ENCODE measurements at places on chromosomes 3 and 15.

GRCh38 chr3:55746808-55747413 lies 259.8 kb upstream of the WNT5A start:
- no peak overlapping the region for H3K27ac ChIP-seq
- no peaks in the 10 kb centered on the region for H3K36me3 ChIP-seq
- peak; percentile 42 for DNase-seq
- H3K27me3 ChIP-seq: no peaks in the 10 kb centered on the region

GRCh38 chr3:49411535-49411967 lies 225 bp downstream of the RHOA start:
- peaks cover 22% of the 10 kb centered on the region for H3K4me1 ChIP-seq
- no peak for DNase-seq
- H3K27ac ChIP-seq: peak overlapping the region; percentile 92
- peak overlapping the region; percentile 80 for H3K4me3 ChIP-seq
- no peaks in the 10 kb centered on the region for H3K27me3 ChIP-seq

DNA sequence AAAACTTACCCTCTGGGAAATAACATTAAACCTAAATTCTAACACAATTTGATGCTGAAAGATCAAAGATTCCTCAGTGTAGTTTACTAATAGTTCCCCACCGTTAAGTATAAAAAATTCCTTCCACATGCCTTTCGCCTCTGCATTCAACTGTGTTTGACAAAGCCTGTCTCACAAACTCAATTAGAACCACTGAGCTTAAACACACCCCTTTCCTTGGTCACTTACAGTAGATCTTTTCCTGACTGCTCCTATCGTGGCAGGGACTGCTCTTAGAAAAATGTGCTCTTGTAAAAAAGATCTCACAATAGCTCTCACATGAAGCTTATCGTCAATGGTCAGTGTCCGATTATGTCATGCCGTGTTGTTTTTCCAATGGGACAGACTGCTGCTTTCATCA lies 8.9 kb upstream of the KBTBD8 start:
- H3K36me3 ChIP-seq: no peaks in the 10 kb centered on the region
- no peaks in the 10 kb centered on the region for H3K27me3 ChIP-seq

GRCh38 chr3:141618103-141618910 lies 119.8 kb upstream of the RNF7 start:
- H3K4me3 ChIP-seq: no peak overlapping the region
- H3K36me3 ChIP-seq: peaks cover 3% of the 10 kb centered on the region
- DNase-seq: no peak
- no peaks in the 10 kb centered on the region for H3K27me3 ChIP-seq
- no peak overlapping the region for H3K27ac ChIP-seq

GRCh38 chr3:168161696-168162095 lies 66.0 kb upstream of the GOLIM4 start:
- no peaks in the 10 kb centered on the region for H3K36me3 ChIP-seq
- H3K4me1 ChIP-seq: no peaks in the 10 kb centered on the region
- no peak for DNase-seq
- H3K4me3 ChIP-seq: no peak overlapping the region
- H3K27ac ChIP-seq: no peak overlapping the region

DNA sequence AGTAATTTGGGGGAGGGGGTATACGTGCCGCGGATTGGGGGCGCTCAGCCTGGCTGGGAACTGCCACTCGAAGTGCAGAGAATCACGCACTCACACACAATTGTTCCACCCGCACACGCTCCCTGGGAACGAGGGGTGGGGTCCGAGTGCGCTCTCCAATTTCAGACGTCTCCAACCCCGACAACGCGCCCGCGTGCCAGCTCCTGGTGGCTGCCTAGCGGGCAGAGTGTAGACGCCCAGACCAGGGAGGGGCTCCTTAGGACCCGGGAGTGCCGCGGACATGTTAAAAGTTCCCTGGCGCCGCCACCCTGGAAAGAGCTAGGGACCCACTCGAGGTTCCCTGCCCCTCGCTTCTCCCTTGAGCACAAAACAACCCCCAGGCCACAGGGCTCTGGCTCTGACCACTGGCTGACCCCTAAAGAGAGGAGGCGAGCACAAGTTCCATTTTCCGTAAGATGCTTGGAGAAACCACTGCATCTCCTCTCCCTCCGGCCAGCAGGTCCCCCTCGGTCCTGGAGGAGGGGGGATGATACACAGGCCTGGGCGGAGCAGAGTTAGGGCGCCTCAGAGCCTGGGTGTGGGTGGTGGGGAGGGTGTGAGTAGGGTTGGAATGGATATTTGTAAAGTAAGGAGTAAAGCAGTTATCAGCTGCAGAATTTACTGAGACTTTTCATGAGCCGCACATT lies 894 bp upstream of the ANKRD63 start:
- H3K4me1 ChIP-seq: peaks cover 37% of the 10 kb centered on the region
- H3K27ac ChIP-seq: no peak overlapping the region
- peaks cover 44% of the 10 kb centered on the region for H3K27me3 ChIP-seq

DNA sequence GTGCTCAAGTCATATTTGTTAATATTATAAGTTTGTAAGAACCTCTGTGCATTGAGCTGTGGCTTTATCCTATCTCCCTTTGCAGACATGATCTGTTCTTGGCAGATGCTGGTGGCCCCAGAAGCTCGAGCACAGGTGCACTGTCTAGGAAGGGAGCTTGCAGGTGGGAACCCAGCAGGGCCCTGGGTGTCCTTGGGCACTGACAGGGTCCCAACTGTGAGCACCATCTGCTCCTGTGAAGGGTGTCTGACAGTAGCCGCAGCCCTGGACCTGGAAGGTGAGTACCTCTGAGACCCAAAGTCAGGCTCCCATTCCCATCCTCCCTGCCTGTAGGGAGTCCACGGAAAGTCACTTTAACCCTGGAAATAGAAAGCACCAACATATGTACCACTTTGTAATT lies 2.4 kb upstream of the REC114 start:
- no peak overlapping the region for H3K4me3 ChIP-seq
- no peak for DNase-seq
- H3K36me3 ChIP-seq: no peaks in the 10 kb centered on the region
- H3K27me3 ChIP-seq: no peaks in the 10 kb centered on the region

- no peaks in the 10 kb centered on the region for H3K27me3 ChIP-seq
- H3K4me3 ChIP-seq: no peak overlapping the region
- H3K36me3 ChIP-seq: peaks cover 6% of the 10 kb centered on the region
- no peak for DNase-seq
- no peaks in the 10 kb centered on the region for H3K4me1 ChIP-seq
Observed at GRCh38 chr3:52835766-52836470, 1.1 kb upstream of the MUSTN1 start.

DNA sequence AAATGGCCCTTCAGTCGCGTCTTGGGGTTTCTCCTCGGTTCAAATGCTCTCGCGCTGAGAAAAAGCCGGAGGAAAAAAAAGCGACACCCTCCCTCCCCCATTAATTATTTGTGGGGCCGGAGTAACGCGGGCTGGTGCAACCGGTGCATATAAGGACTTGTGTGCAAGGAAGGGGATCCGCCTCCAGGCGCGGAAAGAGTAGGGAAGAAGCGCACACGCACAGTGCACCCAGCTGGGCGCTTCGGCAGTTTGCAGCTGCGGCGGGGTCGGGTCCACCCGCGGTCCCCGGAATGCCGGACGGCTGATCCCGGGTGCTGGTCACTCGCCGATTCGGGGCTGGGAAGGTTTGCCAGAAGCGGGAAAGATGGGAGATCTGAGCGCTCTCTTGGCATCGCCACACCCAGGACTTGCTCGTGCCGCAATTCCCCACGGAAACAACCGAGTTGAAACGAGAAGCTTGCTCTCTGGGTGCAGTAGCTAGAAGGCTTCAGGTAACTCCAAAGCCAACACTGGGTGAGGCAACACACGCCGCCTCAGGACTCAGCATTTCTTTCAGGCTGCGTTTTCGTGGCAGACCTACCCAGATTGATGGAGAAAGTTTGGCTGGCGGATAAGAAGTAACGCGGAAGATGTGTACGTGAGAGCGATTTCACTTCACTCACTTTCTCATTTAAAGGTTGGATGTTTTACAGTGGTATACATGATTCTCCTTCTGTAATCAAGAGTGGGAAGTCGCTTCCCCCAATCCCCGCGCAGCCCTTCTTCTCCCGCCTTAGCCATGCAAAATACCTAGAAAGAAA lies 720 bp upstream of the TNIK start:
- H3K36me3 ChIP-seq: no peaks in the 10 kb centered on the region
- no peak overlapping the region for H3K27ac ChIP-seq

- no peak for DNase-seq
- no peak overlapping the region for H3K4me3 ChIP-seq
- no peaks in the 10 kb centered on the region for H3K36me3 ChIP-seq
- peaks cover 3% of the 10 kb centered on the region for H3K27me3 ChIP-seq
- peaks cover 4% of the 10 kb centered on the region for H3K4me1 ChIP-seq
Observed at GRCh38 chr15:78301326-78301725, 1.9 kb upstream of the SKIC8 start.

GRCh38 chr15:70815604-70816003 lies 38.4 kb downstream of the LARP6 start:
- no peaks in the 10 kb centered on the region for H3K36me3 ChIP-seq
- no peaks in the 10 kb centered on the region for H3K27me3 ChIP-seq
- H3K27ac ChIP-seq: no peak overlapping the region
- no peak overlapping the region for H3K4me3 ChIP-seq
- H3K4me1 ChIP-seq: no peaks in the 10 kb centered on the region
- DNase-seq: no peak

DNA sequence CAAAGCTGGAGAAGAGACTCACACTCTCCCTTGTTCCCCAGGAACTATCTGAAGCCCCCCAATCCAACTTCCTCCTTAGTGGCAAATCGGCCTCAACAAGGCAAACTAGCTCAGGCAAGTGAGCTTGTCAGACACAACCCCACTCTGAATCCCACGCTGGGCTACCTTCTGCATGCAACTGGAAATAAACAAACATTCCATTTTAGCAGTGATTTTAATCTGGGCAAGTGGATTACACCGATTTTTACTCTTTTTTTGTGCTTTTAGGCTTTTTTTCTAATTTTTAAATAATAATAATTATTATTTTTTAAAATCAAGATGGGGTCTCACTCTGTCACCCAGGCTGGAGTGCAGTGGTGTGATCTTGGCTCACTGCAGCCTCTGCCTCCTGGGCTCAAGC lies 2.9 kb upstream of the NOX5 start:
- DNase-seq: no peak
- no peaks in the 10 kb centered on the region for H3K36me3 ChIP-seq
- no peaks in the 10 kb centered on the region for H3K4me1 ChIP-seq

DNA sequence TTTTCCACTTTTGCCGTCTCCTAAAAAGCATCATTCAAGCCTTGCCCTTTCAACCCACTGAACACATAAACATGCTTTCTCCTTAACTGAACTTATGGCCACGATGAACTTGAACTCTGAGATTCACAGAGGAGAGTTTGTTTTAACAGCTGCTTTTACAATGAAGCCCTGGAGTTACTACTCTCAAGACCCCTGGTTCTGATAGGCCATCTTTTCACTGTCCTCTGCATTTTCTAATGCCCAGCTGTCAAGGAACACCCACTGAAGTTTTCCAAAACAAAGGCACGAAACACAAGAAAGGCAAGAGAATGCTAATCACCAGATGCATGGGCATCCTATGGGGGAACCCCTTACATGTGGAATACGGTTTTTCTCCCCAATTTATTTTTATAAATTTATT lies 100.8 kb downstream of the ADAMTS9 start:
- no peaks in the 10 kb centered on the region for H3K36me3 ChIP-seq
- H3K4me1 ChIP-seq: no peaks in the 10 kb centered on the region
- DNase-seq: no peak
- H3K27ac ChIP-seq: no peak overlapping the region
- no peak overlapping the region for H3K4me3 ChIP-seq
- no peaks in the 10 kb centered on the region for H3K27me3 ChIP-seq

- DNase-seq: peak; percentile 76
- H3K27me3 ChIP-seq: no peaks in the 10 kb centered on the region
- H3K36me3 ChIP-seq: no peaks in the 10 kb centered on the region
- no peak overlapping the region for H3K4me3 ChIP-seq
- H3K27ac ChIP-seq: no peak overlapping the region
Observed at GRCh38 chr3:99760629-99761028, 57.0 kb upstream of the CMSS1 start.

DNA sequence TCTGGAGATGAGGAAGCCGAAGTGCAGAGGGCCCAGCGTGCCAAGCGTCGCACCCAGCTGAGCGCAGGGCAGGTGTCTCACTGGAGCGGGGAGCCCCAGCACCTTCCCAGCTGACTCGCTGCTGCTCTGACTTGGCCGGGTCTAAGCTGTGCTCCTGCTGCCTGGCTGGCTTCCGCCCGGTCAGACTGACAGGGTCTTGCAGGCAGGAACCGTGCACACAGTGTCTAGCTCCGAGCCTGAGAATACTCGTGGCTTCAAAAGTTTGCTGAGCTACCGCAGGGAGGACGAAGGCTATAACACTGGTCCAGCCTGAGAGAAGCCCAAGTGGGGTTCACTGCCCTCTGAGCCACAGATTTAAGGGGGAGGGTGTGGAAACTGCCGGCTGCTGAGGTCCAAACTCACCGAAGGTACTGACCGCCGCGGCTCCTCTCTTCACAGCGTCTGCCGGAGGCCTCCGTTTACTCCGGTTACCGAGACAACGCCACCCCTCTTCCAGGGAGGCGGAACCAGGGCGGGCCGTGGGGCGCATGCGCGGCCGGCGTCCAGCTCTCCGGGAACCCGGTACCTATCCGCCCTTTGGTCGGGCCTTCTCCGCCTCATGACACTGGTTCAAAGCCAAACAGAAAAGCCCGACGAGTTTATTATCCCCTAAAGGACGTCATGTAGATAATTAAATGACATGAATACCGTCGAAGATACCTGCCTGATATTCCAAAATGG lies at the start of gene CFAP44:
Gene CFAP44, minus strand, starts transcription at position 443 of the 720 bp plus-strand sequence. CDS start 7,829 bp downstream, outside the sequence.
- H3K4me3 ChIP-seq: peak within 1 kb of the TSS; percentile 54
- no peak within 1 kb of the TSS for H3K27ac ChIP-seq
- no peaks in the 10 kb centered on the region for H3K4me1 ChIP-seq
- no peaks in the 10 kb centered on the region for H3K27me3 ChIP-seq
- DNase-seq: peak; percentile 25
- H3K36me3 ChIP-seq: no peaks in the 10 kb centered on the region

- no peaks in the 10 kb centered on the region for H3K36me3 ChIP-seq
- no peaks in the 10 kb centered on the region for H3K27me3 ChIP-seq
- peaks cover 20% of the 10 kb centered on the region for H3K4me1 ChIP-seq
Observed at GRCh38 chr3:120471643-120472042, 20.9 kb upstream of the FSTL1 start.

- no peak overlapping the region for H3K27ac ChIP-seq
- DNase-seq: no peak
- no peaks in the 10 kb centered on the region for H3K27me3 ChIP-seq
- H3K4me3 ChIP-seq: no peak overlapping the region
- no peaks in the 10 kb centered on the region for H3K4me1 ChIP-seq
Observed at GRCh38 chr3:98906230-98906629, 4.7 kb upstream of the DCBLD2 start.

DNA sequence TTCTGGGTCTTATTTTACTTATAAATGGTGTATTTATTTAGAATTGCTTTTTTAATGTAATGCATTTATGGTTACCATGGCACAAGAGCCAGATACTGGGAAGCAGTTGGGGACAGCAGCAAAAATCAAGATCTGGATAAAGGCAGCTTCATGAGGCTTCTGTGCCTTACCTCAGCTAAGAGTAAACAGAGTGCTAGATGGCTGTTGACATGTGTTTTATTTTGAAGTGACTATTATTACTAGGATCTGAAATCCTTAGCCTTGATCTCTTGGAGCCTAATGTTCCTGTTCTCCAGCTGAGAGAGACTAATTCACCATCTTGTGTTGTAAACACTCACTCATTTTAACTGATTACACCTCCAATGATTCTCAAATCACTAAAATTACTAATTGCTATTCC lies 317.8 kb downstream of the LPP start:
- no peak overlapping the region for H3K27ac ChIP-seq
- no peak overlapping the region for H3K4me3 ChIP-seq
- no peak for DNase-seq
- H3K36me3 ChIP-seq: peaks cover 3% of the 10 kb centered on the region
- no peaks in the 10 kb centered on the region for H3K4me1 ChIP-seq

- H3K27ac ChIP-seq: no peak overlapping the region
- no peak overlapping the region for H3K4me3 ChIP-seq
- peak; percentile 60 for DNase-seq
- H3K4me1 ChIP-seq: no peaks in the 10 kb centered on the region
Observed at GRCh38 chr3:23884481-23884880, 32.3 kb downstream of the NKIRAS1 start.
